ENCODE measurements at places on chromosomes 2 and 18.

GRCh38 chr2:12300019-12300602 lies 416.6 kb upstream of the TRIB2 start:
- DNase-seq = no peak

DNA sequence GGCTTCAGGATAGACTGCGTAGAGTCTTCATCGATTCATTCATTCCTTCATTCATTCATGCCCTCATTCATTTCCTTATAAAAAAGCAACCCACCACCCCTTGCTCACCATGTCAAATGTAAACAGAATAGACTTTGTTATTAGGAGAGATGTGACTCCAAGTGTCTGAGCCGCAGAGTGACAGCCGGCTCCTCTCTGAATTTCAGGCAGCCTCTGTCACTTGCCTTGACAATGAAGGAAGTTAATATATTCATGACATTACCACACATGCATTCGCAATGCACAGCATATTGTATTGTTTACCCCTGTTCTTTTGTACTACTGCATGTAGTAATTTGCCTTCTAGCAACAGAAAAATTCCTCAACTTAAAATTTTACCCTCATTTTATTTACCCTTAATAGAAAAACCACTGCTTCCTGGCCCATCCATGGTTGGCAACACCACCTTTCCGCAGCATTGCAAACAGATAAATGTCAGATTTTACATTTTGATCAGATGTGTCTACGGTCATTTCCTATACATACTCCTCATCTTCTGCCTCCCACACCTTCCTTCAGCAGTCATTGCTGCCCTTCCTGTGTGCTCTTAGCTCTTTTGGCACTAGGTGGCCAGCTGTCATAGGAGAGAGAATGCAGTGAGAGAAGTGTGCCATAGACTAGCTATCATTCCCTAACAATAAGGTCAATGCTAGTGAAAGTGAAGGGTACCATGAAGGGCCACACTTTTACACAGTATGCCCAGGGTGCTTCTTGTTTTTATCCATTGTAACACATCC lies 1090.8 kb downstream of the BCL11A start:
- DNase-seq = no peak

GRCh38 chr18:66438711-66439536 lies 165.0 kb downstream of the CDH19 start:
- no peak for DNase-seq

GRCh38 chr2:38997781-38998180 lies 108.1 kb downstream of the ARHGEF33 start:
- DNase-seq = no peak

- no peak for DNase-seq
Measured at GRCh38 chr2:150212722-150213171, 274.7 kb downstream of the RND3 start.

DNA sequence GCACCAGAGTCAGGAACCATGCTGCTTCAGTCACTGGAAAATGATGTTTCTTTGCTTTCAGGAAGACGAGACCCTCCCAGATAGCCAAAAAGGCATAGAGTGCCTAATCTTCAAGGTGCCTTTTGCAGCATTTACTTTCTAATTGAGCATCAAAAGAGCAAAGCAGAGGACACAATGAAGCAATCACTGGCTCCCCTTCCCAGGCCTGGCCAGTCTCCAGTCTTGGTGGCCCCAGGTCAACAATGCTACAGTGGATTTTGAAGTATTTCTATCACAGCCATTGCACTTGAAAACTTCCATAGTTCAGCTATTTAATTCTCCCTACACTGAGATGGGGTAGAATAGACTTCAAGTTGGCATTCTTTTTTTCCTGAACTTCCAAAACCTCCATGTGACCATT lies 15.4 kb downstream of the ZBTB7C start:
- no peak for DNase-seq
